Cortex of kidney (tissue), 1 donor: ENCODE measurements at places on chromosomes 12 and 14.

DNA sequence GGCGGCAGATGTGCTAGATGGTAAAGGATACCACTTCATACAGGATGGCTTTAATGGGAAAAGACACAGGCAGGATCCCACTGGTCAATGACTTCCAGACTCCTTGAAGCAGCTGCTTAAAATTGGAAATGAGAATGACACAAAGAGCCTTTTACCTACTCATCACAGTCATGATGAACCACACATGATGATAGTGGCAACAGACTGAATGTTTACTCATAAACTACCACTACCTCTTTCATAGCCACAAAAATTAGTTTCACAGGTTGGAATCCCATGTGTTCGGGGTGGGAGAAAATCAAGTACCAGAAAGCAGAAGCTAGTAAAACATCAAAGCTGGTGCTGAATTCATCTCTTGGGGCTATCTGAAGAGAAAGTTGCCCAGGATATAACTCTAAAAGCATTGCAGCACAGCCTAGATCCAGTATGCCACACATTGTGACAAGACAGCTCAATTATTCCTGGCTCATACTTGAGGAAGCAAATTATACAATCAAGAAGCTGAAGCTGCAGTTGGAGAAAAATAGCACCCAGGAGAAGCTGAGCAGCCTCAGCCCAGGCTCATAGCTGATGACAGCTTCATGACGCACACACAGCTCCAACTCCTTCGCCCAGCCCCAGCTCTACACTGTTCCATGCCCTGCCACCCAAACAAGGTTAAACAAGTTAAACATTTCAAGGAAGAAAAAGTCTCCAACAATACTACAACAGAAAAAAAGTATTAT is 29.0 kb upstream of the C12orf50 start:
- no peak for DNase-seq

DNA sequence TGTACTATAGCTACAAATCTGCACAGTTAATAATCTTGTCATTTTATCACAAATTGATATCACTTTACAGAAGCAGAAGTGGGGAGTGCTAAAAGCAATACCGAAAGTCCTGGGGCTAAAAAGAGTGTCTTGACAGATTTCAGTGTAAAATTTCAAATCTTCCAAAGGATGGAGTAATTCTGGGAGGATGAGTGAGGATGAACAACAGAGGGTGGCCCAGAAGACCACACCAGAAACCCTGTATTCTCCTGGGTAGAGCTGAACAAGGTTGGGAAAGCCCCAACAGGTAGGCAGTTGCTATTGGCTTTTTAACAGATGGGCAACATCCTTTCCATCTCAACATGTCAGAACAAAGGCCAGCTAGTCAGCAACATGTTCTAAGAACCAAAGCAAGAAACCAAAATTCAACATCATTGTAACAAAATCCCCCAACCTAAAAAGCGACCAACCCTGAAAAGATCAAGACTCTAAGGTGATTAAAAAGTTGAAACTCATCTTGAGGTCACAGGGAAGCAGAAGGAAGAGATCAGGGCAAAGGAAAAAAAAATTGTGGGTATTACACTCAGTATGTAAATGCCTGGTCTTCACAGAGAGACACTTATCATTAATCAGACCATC is 38.8 kb downstream of the CBX5 start:
- DNase-seq, result no peak

GRCh38 chr14:29320286-29320685 is 553.7 kb downstream of the FOXG1 start:
- DNase-seq, result no peak

DNA sequence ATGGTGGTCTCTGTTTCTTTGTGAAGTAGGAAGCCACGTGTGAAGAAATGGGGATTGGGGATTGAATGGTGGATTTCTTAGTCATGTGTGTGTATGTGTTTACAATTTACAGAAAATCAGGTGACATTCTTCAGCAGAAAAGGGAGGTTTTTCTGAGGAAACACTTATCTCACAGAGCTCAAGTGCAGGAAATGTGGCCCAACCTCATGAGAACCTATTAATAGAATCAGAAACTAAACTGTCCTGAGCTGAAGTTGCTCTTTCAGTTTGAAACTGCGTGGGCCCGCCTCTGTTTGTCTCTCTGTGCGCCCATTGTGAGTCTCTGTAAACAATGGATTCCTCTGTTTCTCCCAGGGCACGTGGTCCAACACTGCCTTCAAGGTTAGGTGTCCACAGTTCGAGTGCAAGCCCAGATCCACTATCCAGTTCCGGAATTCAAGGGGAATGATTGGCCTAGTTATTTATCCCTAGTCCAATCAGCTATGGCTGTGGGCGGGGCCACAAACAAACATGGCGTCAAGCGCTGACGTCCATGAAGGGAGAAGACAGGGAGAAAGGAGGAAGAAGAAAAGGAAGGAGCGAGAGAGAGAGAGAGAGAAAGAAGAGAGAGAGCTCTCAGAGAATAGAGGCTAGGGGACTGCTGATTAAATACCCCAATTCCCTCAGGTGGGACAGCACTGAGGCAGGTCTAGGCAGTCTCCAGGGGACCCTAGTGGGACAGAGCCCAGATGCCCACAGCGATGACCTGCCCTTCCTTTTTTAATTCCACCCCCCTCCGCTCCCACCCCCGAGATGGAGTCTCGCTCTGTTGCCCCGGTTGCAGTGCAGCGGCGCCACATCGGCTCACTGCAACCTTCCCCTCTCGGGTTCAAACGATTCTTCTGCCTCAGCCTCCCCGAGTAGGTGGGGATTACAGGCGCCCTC is 31.4 kb upstream of the C12orf76 start:
- no peak for DNase-seq

GRCh38 chr14:78595797-78596196 is 425.6 kb downstream of the NRXN3 start:
- no peak for DNase-seq

DNA sequence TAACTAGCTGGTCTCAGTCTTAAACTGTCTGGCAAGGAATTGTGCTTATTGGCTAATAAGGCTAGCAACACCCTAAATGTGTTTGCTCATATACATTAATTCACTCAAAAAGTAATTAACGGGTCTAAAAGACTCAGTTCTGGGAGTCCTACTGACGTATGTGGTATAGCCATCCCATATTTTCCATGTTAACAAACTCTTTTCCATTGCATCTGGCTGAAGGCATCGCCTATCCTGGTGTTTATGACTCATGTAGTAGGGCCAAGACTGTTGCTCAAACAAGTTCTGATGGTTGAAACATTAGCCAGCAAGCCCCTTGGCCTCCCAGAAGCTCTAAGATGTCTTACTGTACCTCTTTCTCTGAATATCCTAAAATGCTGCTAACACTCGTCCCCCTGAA is 98.5 kb downstream of the PHLDA1 start:
- DNase-seq, result no peak

- DNase-seq, result no peak
Measured at GRCh38 chr12:92439420-92439805, 263.4 kb upstream of the PLEKHG7 start.

GRCh38 chr14:37081218-37081617 is 91.2 kb downstream of the SLC25A21 start:
- no peak for DNase-seq

DNA sequence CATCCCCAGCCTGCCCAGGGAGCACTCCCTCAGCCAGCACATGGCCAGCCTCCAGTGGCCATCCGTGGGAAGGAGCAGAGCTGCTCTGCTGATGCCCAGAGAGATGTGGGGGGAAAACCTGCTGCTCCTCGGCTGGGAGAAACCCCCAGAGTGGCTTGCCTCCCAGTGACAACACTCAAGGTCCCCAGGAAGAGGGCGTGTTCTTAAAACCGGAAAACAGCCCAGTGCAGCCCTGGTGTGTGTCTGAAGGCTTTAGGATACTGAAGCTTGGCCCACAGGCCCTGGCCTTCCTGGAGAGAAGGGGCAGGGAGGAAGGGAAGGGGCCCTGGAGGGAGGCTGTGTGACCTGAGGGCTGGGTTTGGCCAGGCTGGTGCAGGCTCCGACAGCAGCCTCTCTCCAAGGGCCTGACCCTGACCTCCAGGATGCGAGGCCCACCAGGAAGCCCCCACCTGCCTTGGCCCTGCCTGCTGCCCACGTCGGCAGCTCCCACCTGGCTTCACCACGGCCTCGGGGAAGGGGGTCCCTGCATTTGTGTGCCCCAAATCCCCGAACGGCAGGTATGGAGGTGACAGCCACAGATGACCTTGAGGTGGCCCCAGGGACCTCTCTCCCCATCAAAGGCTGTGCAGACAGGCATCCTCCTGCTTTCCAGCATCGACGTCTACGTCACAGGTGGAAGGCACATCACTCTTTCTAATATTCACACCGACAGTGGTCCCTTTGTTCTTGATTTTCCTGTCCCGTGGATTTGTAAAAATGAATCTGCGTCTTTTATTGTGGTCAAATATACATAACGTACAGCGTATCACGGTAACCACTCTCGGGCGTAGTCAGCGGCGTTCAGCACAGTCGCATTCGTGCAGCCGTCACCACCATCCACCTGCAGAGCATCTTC is 190.0 kb upstream of the C14orf180 start:
- DNase-seq, result no peak

- DNase-seq, result no peak
Measured at GRCh38 chr14:31362746-31363145, 57.6 kb downstream of the HEATR5A start.

DNA sequence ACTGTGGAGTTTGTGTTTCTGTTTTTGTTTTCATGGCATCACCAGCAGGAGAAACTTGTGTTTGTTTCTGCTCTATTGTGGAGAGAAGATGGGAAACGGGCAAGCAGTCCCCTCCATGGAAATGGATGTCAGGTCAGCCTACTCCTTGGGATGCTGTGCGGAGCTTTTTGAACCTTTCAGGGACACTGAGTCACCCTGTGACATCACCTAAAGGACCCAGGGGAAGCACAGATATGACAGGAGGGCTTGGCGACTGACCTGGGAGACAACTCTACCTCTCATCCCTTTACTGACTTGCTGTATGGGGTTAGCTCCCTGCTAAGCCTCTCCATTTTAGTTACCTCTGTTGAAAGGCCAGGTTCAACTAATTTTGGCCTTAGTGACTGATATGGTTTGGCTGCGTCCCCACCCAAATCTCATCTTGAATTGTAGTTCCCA is 706.9 kb upstream of the TMEM132C start:
- no peak for DNase-seq

GRCh38 chr14:36989806-36990205 is 182.6 kb downstream of the SLC25A21 start:
- DNase-seq, result no peak

- DNase-seq, result no peak
Measured at GRCh38 chr14:93005838-93006237, 82.9 kb downstream of the CHGA start.

DNA sequence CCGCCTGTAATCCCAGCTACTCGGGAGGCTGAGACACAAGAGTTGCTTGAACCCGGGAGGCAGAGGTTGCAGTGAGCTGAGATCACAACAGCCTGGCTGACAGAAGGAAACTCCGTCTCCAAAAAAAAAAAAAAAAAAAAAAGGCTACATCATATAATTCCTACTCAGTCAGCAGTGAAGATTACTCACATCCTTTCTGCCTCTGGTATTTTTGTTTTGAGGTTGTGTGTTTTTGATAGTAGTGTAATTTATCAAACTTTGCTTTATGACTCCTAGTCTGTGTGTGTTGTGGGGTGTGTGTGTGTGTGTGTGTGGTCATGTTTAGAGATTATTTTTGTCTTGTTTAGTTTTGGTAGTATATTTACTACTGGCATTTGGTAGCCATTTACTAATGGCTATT is 29.8 kb upstream of the DLGAP5 start:
- DNase-seq, result no peak

- no peak for DNase-seq
Measured at GRCh38 chr14:95649230-95649629, 37.0 kb upstream of the TCL1B start.

- DNase-seq, result no peak
Measured at GRCh38 chr12:104507672-104508071, 50.9 kb downstream of the CHST11 start.

DNA sequence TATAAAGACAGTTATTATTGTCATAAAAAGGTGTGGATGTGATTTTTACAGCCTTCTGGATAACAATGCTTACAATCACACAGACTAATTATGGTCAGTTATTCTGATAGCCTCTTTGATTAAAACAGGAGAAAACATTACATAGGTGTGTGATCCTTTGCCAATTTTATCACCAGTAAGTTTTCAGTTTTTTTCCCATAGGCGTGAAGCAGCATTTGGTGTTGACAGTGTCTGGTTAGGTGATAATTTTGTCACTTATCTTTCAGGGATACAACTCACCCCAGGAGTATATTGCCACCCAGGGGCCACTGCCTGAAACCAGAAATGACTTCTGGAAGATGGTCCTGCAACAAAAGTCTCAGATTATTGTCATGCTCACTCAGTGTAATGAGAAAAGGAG is 208.8 kb downstream of the EPS8 start:
- no peak for DNase-seq

GRCh38 chr12:20523658-20524057 is 155.3 kb downstream of the PDE3A start:
- DNase-seq, result no peak

GRCh38 chr12:7499636-7500035 is 3.9 kb downstream of the CD163 start:
- DNase-seq, result no peak

GRCh38 chr14:84707830-84708229 is 822.1 kb upstream of the FLRT2 start:
- no peak for DNase-seq

DNA sequence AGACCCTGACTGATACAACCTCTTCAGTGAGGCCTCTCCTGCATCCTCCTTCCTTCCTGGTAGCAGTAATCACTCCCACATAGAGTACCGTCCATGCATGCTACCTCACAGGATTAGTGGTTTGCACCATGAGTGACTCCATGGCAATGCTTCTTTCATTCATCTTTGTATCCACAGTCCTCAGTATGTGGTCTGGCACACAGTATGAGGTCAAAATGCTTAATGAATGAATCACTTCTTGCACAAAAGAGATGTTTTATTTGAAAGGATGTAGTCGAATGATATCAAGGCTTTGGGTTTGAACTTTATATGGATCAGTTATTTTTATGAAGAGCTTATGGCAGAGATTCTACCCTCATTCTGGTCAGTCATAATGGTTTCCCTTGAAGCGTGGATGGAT is 42.2 kb downstream of the KCNA5 start:
- no peak for DNase-seq

DNA sequence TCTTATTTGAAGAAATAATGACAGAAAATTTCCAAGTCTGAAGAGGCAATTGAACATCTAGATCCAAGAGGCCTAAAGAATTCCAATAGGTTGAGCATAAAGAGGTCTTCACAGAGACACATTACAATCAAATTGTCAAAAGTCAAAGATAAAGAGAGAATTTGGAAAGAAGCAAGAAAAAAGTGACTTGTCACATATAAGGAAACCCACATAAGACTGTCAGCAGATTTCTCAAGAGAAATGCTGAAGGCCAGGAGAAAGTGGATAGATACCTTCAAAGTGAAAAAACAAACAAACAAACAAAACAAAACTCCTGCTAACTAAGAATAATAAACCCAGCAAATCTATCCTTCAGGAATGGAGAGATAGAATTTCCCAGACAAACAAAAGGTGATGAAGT is 118.1 kb upstream of the LGR5 start:
- no peak for DNase-seq
